ENCODE measurements at places on chromosomes 2 and 18. TPM values are rescaled to one million over a fixed set of nuclear protein-coding genes. Genes with fewer than 3 reads are reported as not detected.

DNA sequence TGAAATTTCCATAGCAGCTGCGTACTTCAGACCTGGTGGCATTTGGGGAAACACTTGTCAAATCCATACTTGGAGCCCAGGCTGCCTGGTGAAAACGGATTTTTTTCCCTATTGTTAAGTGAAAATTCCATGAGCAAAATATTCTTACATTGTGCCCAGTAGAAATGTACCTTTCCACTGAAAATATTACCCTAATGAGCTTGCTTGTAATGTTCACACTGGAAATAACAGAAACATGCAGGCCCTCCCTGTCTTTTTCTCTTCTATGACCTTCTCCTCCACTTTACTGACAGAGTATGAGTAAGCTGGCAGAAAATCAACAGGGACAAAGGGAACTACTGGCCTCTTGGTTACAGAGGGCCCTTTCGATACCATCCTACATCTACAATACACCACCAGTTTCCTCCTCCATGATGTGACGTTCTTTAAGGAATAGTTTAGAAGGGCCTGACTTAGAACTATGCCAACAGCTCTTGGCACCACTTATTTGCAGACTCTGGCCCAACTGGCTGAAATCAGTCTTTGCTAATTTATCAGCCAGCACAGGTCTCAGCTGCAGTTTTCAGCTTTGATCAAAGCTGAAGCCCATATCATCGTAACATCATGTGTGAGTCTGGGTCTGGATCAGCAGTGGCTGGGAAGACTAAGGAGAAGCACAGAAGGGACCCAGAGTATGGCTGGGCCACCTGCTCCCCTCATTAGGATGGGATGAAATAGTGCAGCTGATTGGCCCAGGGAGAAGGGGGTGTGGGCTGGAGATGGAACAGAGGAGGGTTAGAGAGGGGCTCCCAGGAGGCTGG is 272.2 kb upstream of the ID2 start:
- H3K4me1 ChIP-seq, result no peaks in the 10 kb centered on the region
- H3K27ac ChIP-seq, result no peak overlapping the region

Gene IL1RN
- total RNA-seq, result 3.2 TPM

DNA sequence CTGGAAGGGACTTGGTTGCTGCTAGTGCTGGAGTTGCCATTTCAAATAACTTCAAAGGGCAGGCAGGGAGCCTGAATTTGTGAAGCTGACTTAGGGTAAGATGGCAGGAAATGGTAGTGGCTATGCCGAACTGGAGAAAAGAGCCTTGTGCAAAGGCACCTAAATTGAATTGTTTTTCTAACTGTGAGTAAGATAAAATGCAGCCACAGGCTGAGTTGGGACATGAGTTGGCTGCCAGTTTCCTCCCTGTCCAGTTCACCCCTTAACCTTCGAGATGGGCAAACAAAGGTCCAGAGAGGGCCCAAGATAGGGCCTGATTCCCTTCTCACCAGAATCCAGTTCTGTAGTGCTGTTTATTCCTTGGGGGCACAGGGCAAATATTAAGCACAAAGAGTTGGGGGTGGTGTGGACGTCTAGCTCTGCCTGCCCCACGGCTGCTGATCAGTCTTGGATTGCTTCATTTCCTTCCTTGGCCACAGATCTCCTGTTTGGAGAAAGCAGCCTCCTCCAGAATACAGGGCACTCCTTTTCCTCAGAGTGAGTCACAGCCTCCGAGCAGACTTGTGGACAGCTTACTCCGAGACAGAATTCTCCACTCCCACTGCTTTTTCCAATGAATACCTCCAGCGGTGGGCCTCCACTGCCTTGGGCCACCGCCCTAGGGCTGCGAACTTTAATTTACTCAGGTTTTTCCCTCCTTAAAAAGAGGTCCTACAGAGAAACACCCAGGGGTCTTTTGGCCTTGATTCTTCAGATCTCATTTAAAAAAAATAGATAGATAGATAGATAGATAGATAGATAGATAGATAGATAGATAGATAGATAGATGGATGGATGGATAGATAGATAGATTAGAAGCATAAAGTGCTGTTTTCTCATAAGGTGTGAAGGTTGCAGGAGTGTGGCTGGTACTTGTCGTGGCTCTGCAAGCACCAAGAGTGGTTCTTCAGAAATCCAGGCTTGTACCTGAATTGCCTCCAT is 18.4 kb upstream of the SLC20A1 start:
- no peak for DNase-seq
- H3K27ac ChIP-seq, result no peak overlapping the region

Gene CASP10
- total RNA-seq, result 5.2 TPM

Gene PGAP1
- total RNA-seq, result 7.7 TPM

DNA sequence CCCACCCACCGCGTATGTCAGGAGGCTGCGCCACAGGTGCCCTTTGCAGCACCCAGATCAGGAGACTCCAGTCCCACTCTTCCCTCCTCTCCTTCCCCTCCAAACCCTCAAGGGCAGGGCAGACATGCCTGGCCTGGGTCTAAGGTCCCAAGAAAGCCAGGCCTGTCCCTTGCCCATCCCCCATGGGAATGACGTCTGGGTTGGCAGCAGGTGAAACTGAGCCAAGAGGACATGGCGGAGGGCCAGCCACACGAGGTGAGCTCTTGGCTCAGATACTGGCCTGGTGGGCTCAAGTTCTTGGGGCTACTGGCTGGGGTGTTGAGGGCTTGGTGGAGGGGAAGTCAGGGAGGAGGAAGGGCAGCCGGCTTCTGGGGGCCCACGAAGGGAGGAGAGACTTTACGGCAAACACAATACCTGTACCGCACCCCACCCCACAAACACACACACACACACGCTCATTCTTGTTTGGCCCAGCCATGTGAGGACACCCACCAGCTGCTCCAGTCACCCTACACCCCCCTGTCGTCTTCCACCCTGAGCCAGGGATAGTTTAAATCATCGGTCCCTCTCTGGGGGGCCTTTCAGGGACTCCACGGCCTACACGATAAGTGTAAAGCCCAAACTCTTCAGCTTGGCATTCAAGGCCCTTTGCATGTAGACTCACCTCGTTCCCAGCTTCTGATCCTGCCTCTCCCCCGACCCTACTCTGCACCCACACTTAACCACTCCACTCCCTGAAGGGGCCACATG is 24.1 kb upstream of the TNS1 start:
- no peaks in the 10 kb centered on the region for H3K27me3 ChIP-seq
- H3K27ac ChIP-seq, result no peak overlapping the region
- H3K4me1 ChIP-seq, result peaks cover 5% of the 10 kb centered on the region
- no peaks in the 10 kb centered on the region for H3K36me3 ChIP-seq
- H3K4me3 ChIP-seq, result no peak overlapping the region

Gene RIT2
- total RNA-seq, result not detected

DNA sequence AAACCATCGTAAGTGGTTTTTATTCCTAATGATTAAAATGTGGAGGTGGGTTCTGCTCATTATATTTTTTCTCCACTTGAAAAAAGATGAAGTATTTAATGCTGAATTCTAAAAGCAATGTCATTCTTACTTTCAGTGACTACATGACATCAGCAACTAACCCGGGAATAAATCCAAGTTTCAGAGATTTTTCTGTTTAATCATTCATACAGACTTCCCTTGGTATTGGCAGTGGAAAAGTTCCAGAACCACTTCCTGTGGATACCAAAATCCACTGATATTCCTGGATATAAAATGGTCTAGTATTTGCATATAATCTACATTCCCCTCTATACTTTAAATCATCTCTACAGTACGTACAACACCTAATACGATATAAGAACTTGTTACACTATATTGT is 128.6 kb downstream of the ZNF532 start:
- no peaks in the 10 kb centered on the region for H3K27me3 ChIP-seq
- peaks cover 2% of the 10 kb centered on the region for H3K4me1 ChIP-seq
- H3K27ac ChIP-seq, result no peak overlapping the region
- H3K36me3 ChIP-seq, result no peaks in the 10 kb centered on the region

DNA sequence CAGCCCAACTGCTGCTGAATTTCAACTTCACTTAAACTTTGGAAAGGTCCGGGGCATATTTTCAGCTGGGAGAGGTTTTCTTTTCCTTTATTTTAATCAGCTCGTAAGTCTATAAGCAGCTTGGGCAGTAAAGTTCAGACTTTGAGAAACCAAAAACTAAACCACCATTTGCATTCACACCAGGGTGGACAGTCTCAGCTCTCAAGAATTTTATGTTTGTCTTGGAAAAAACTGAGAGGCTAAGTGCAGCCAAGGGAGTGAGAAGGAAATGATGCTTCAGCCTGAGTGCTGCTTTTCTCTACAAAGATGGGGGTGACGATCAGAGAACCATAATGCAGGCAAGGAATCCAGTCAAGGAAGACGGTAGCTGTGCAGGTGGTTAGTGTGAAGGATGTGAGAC is 30.2 kb downstream of the MCFD2 start:
- H3K27me3 ChIP-seq, result no peaks in the 10 kb centered on the region
- no peak overlapping the region for H3K4me3 ChIP-seq
- H3K36me3 ChIP-seq, result no peaks in the 10 kb centered on the region
- no peak overlapping the region for H3K27ac ChIP-seq

Gene IL1RL1
- 1.0 TPM for total RNA-seq

Gene HRH4
- 0.39 TPM for total RNA-seq

- H3K4me3 ChIP-seq, result no peak overlapping the region
- H3K36me3 ChIP-seq, result no peaks in the 10 kb centered on the region
- no peaks in the 10 kb centered on the region for H3K27me3 ChIP-seq
These were observed 57.8 kb downstream of the PDK1 start for GRCh38 chr2:172613615-172614231.

- no peaks in the 10 kb centered on the region for H3K4me1 ChIP-seq
- H3K4me3 ChIP-seq, result no peak overlapping the region
- no peaks in the 10 kb centered on the region for H3K36me3 ChIP-seq
These were observed 3.6 kb upstream of the OTOS start for GRCh38 chr2:240143801-240144648.

- H3K27ac ChIP-seq, result no peak overlapping the region
- H3K4me1 ChIP-seq, result no peaks in the 10 kb centered on the region
- DNase-seq, result peak; percentile 87
- H3K4me3 ChIP-seq, result no peak overlapping the region
These were observed 37.6 kb downstream of the C18orf63 start for GRCh38 chr18:74353169-74353775.

DNA sequence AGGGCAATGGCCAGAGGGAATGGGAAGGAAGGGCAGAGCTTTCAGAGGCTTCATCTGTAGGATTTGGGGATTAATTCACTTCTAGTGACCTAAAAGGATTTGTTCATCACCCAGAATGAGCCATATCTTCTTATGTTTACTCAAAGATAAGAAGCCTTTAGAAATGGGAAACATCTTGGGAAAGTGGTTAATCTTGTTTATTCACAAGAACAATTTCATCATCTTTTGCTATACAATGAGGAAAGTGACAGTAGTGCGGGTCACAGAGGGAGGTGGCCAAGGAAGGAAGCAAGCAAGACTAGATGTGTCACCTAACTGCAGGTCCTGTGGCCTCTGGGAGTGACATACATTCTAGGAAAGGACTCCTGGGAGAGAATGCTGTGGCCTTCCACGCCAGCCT is 140.4 kb upstream of the ALPP start:
- no peaks in the 10 kb centered on the region for H3K36me3 ChIP-seq
- peaks cover 3% of the 10 kb centered on the region for H3K4me1 ChIP-seq
- no peak overlapping the region for H3K4me3 ChIP-seq

Gene CAVIN2
- total RNA-seq, result 4.1 TPM

- peaks cover 15% of the 10 kb centered on the region for H3K4me1 ChIP-seq
- no peaks in the 10 kb centered on the region for H3K27me3 ChIP-seq
- H3K4me3 ChIP-seq, result peak overlapping the region; percentile 100
- peak overlapping the region; percentile 96 for H3K27ac ChIP-seq
- DNase-seq, result peak; percentile 62
These were observed 615 bp downstream of the GORASP2 start for GRCh38 chr2:170929686-170930050.

Gene ACMSD
- not detected for total RNA-seq

Gene DHRS9
- total RNA-seq, result 2.4 TPM

DNA sequence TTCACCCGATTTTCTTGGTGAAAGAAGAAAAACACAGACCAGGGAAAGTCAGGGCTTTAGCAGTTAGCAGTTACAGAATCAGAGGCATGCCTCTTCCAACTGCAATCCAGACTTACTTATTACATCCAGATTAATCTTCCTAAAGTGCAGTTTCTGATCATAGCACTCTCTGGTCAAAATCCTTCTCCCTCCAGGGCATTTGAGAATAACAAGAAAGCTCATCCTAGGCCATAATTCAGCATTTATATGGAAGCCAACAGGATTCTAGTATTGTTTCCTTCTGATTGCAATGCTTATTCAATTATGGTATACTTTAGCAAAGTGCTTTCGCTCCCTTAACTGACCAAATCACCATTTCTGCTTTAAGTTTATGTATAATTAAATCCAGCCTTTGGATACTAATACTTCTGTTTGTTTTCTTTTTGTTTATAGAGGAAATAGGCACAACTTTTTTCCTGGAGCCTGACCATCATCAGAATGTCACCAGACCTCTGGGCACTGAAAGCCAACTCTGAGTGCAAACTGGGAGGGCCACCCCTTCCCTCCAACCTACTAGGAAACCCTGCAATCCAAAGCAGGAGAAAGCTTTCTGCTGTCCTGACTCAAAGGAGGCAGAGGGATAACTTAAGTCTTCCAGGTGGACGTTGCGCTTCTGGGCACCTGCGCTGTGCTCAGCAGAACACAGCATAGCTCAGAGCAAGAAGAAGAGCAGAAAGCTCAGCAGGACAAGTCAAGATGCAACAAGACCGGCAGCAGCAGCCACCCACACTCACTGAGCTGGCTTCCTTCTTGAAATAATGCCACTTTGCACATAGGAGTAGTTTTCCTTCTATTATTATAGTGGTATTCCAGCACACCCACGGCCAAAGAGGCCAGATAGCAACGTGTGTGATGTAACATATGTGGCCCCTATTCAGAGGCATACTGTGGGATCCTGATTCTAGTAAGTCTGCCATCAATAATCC is 99.3 kb downstream of the STK39 start:
- no peak overlapping the region for H3K27ac ChIP-seq
- no peaks in the 10 kb centered on the region for H3K36me3 ChIP-seq
- H3K4me1 ChIP-seq, result peaks cover 5% of the 10 kb centered on the region

DNA sequence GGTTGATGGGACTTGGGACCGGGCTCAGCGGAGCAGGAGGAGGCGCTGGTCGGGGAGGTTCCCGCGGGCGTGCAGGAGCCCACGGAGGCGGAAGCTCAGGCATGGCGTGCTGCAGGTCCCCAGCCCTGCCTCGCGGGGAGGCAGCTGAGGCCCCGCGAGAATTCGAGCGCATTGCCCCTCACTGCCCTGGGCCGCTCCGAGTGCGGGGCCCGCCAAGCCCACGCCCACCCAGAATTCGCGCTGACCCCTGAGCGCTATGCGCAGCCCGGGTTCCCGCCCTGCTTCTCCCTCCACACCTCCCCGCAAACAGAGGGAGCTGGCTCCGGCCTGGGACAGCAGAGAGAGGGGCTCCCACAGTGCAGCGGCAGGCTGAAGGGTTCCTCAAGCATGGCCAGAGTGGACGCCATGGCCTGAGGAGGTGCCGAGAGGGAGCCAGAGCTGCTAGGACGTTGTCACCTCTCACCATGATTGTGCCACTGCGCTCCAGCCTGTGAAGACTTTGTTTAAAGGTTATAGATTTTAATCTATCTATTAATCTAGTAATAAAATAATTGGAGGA is 357.2 kb upstream of the RGPD4 start:
- no peaks in the 10 kb centered on the region for H3K27me3 ChIP-seq
- peaks cover 11% of the 10 kb centered on the region for H3K4me1 ChIP-seq
- no peaks in the 10 kb centered on the region for H3K36me3 ChIP-seq
- H3K27ac ChIP-seq, result no peak overlapping the region
- H3K4me3 ChIP-seq, result peak overlapping the region; percentile 13
- peak; percentile 18 for DNase-seq

- no peaks in the 10 kb centered on the region for H3K27me3 ChIP-seq
- DNase-seq, result no peak
- H3K27ac ChIP-seq, result no peak overlapping the region
- no peak overlapping the region for H3K4me3 ChIP-seq
- H3K4me1 ChIP-seq, result peaks cover 2% of the 10 kb centered on the region
These were observed 47.8 kb upstream of the MAP4K3 start for GRCh38 chr2:39484620-39485495.

- H3K4me1 ChIP-seq, result peaks cover 4% of the 10 kb centered on the region
- H3K27me3 ChIP-seq, result no peaks in the 10 kb centered on the region
- no peak overlapping the region for H3K27ac ChIP-seq
- no peaks in the 10 kb centered on the region for H3K36me3 ChIP-seq
- no peak overlapping the region for H3K4me3 ChIP-seq
These were observed 41.0 kb upstream of the CTIF start for GRCh38 chr18:48497863-48498262.
